ENCODE measurements at places on chromosomes 5 and 9.

DNA sequence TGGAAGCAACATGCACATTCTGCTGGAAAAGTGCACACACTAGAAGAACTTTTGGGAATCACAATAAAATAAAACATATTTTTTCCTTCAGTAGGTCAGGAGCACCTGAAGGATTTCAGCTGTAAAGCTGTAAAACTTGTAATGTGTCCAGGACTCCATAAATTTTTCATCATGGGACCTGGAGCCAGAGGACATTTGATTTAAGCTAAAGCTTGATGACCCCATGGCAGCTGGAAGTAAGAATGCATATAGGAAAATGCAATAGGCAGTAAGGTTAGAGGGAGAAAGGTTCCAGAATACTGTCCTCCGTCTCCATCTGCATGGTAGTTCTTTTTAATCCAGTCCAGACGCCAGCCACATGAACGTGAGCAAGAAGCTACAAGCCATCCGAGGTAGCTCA is 166.0 kb downstream of the ADAMTSL1 start:
- no peak for DNase-seq

GRCh38 chr5:149878371-149878770 is 66.2 kb downstream of the PDE6A start:
- no peak for DNase-seq

DNA sequence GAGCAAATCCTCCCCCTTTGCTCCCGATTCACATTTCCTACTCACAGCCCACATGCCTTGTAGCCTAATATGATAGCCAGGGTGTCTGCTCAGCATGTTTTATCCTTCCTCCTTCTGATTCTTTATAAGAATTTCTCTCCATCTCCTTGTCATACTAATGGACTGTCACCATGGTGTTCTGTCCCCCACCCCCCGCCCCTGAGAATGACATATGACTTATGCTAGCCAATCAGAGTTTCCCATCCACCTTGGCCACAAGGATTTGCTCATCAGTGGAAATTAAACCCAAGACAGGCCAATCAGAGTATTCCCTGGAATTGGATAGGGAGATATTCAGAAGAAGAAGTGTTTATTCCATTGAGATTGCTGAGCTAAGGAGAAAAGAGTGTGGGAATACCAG is 16.0 kb downstream of the ABLIM3 start:
- no peak for DNase-seq

DNA sequence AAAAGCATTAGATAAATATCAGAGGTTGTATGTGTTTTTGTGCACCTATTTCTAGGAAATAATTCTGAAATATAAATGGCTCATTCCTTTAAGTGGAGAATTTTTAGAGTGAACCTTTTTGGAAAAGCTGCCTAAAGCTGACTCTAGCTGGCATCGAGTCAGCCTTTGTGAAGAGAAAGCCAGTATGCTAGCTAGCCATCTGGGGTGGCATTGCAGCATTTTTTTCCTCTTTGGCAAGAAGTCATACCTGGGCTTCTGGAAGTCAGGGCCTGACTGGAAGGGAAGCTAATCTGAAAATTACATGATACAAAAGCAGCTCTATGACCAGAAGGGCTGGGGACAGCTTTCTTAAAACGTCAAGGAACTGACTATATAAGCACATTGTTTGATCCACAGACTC is 19.7 kb downstream of the ANP32B start:
- DNase-seq: no peak

DNA sequence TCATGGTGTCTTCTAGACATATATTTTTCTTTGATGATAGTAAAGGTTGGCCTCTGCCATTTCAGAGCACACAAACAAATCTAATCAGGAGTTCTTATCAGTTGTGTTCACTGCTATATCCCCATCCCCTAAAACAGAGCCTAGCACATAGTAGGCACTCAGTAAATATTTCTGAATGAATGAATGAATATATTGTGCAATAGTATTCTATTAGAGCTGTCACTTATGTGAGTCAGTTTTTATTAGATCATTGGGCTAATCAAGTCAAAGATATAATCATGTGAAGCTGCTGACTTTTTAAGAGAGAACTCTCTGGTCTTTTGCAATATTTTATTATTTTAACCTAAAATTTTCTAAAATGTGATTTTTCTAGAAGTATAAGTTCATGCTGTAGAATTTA is 84.2 kb downstream of the CHSY3 start:
- no peak for DNase-seq

DNA sequence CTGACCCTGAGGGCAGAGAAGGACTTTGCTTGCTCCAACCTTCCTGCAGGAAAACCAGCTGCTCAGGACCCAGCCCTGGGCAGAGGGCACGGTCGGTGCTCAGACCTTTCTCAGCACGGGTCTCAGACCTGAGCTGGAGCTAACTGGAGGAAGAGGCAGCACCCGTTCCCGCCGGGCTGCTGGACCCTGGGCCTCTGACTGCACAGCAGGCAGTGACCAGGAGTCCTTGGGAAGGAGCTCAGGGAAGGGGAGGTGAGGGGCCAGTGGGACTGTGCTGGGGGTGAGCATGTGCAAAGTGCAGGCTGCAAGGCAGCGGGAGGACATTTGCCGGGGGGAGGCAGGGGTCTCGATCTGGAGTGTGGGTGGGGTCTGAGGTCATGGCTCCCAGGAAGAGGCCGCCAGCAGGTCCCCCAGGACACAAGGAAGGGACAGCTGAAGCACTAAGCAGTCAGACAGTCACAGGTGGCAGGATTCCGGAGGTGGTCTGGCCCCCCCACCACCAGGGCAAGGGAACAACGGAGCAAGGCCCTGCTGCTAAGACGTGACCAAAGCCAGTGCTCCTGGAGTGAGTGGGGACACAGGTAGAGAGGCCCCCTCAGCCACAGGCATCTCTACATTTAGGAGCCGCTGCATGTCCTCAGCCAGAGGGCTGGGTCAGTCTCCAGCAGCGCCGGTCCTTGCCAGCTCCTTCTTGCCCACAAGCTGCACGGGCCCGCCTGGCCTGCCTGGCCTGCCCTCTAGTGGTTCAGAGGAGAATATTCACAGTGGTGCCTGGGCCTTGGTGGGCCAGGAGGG is 4.8 kb upstream of the DPM2 start:
- DNase-seq: peak; percentile 82

DNA sequence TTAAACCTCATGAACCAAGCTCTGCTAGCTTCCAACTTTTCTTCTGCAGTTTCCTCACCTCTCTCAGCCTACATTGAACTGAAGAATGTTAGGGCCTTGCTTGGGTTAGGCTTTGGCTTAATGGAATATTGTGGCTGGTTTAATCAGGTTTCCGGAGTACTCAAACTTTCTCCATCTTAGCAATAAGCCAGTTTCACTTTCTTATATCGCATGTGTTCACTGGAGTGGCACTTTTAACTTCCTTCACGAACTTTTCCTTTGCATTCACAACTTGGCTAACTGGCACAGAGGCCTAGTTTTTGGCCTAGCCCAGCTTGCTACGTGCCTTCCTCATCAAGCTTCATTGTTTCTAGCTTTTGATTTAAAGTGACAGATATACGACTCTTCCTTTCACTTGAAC is 81.0 kb upstream of the MAST4 start:
- DNase-seq: no peak

DNA sequence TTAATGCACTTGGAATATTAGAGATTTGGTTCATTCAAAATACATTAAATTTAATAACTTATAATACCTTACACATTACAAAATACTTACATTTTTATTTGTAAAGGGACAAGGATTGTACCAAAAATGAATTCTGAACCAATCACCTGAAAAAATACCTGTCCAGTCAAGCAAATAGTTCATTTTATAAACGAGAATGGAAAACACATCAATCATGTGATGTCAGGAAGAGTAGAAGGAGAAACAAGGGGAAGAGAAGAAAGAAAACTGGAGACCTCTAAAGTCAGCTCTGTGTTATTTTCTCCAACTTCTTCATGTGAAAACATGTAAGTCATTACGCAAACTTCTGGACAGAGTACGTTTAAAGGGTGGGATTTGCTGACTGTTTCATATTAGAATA is 989.0 kb upstream of the NUDT12 start:
- no peak for DNase-seq

DNA sequence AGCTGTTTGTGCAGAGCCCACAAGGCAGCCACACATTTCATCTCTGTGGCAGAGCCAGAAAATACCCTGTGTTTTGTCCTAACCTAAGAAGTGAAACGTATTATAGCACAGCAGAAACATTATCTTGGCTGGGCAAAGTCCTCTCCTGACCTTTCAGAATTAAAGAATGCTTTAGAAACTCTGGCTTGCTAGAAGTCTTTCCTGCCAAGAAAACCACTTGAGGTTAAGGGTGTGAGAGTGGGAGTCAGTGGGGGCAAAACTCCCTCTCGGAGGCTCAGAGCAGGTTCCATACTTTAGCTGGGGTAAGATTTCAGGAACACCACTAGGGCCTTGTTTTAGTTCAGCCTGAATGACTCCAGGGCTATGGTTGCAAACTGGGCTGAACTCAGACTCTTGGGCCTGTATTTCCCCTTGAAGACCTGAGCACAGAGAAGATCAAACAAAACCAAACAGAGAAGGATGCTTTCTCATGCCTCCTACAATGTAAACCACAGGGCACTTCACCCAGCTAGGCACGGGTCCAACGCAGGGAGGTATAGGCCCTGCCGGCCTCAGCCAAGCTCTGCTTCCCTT is 48.0 kb downstream of the ZNF366 start:
- DNase-seq: no peak

GRCh38 chr5:103389846-103390245 is 131.3 kb downstream of the MACIR start:
- no peak for DNase-seq

GRCh38 chr9:17387565-17387964 is 191.3 kb upstream of the SH3GL2 start:
- DNase-seq: no peak

GRCh38 chr5:147169901-147170300 is 64.9 kb upstream of the STK32A start:
- DNase-seq: no peak

DNA sequence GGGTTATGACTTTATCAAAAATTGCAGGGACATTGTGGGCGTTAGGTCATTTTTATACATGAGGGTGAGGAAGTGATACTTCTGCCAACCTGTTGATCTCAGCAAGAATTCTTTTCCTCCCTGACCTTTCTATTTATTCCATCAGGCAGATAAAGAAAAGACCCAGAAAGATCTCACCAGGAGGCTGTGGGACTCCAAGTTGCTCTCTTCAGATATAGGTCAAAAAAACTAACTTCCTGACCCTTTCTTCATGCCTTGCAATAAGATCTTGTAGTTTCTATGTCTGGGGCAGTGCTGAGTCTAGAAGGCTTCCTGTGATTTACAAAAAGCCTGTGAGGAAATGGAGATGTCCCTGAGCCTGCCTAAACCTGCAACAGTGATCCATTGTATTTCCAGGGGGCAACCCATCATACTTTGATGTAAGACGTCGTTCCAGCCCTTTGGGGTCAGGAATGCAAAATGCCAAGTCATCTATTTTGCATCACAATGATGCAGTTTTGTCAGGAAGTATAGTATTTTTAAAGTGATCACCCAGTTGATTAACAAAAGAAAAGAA is 22.0 kb upstream of the PIK3R1 start:
- no peak for DNase-seq

DNA sequence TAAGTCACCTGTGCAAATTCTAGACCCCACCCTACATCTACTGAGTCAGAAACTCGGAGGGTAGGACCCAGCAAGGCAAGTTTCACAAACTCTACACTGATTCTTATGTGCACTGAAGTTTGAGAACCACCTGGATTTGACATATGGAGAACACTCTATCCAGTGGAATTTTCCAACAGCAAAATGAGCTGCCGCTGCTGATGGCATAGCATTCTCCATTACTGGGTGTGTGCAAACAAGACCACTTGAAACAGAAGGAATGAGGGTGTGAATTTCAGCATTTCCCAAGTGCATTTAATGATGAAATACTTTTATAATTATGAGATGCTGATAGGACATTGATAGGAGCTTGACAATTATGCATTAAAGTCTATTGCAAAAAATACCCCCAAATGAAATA is 229.1 kb upstream of the IL12B start:
- no peak for DNase-seq

DNA sequence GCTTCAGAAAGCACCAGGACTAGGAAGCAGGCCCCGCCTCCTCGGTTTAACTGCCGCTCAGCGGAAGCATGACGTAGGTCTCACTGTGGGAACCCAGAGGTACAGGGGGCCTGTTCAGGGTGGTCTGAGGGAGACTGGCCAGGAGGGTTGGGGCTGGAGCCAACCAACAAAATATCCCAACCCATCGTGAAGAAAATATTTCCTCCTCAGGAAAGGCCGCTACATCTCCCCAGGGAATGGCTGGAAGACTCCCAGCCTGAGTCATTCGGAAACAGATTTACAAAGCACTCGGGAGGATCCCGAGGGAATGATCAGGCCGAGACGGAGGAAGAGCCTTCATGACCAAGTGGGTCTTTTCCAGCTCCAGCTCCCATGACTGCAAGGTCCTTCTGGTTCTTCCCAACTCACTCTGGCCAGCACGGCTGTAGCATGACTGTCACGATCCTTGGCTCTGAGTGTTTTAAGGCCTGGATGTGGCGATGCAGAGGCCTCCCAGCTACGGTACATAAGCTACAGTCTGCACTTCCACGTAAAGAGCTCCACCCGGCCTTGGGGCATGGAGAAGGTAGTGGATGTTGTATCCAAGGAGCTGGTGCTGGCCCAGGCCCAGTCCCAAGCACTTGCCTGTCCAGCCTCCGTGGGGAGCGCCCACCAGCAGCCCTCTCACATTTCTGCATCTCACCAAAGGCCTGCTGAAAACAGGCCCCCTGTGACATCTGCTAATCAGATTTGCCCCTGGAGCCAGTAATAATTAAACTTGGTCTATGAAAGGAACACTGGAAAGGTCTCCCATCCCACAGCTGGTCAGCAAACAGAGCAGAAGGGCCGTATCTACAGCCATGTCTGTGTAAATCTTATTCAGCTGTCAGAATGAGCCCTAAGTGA is 100.6 kb downstream of the LHFPL2 start:
- DNase-seq: peak; percentile 72

GRCh38 chr9:123382653-123383511 is 26.9 kb downstream of the CRB2 start:
- DNase-seq: no peak

GRCh38 chr9:130786526-130786925 is 48.5 kb upstream of the ABL1 start:
- no peak for DNase-seq

DNA sequence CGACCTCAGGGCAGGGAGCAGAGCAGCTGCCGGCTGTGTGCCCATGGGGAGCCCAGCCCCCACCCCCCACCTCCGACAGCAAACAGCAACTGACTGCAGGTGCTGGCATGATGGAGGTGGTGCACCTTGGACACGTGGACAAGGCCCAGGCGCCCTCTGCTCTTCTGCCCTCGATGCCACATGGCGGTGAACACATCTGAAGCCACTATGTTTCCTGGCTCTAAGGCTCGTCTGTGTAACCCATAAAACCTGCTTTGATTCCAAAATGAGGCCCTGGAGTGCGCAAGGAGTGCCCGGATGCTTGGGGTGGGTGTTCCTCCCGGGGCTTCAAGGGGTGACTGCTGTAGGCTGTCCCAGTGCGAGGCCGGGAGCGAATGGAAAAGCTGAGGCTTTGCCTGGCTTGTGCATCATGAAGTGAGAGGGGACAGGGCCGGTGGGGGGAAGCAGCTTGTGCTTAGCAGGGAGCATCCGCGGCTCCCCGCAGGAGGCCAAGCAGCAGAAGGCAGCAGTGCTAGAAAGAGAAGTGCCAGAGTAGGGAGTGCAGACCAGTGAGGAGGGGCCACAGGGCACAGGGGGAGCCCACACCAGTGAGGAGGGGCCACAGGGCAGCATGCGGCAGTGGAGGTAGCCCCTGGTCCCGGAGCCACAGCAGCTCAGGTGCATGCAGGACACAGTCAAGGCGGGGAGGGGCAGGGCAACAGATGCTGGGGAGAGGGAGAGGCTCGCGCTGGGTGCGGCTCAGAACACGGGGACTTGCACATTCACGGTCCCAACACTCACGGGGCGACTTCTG is 30.0 kb downstream of the NKD2 start:
- no peak for DNase-seq

- no peak for DNase-seq
Observed at GRCh38 chr5:158876263-158876942, 223.3 kb downstream of the EBF1 start.
